CD4-positive, CD25-positive, alpha-beta regulatory T cell (primary cell): ENCODE measurements at places on chromosomes 2 and 18. TPM values are rescaled to one million over a fixed set of nuclear protein-coding genes. Genes with fewer than 3 reads are reported as not detected.
A peak's percentile ranks its signal among the peaks of the same experiment; 100 is the strongest.

- H3K27ac ChIP-seq: no peak overlapping the region
- H3K4me1 ChIP-seq: no peaks in the 10 kb centered on the region
- H3K36me3 ChIP-seq: no peaks in the 10 kb centered on the region
- H3K27me3 ChIP-seq: no peaks in the 10 kb centered on the region
Observed at GRCh38 chr2:217789003-217789735, 213.6 kb downstream of the TNS1 start.

GRCh38 chr18:8830067-8831060 lies 125.0 kb downstream of the MTCL1 start:
- H3K27me3 ChIP-seq: no peaks in the 10 kb centered on the region
- H3K4me1 ChIP-seq: no peaks in the 10 kb centered on the region
- no peak overlapping the region for H3K4me3 ChIP-seq

DNA sequence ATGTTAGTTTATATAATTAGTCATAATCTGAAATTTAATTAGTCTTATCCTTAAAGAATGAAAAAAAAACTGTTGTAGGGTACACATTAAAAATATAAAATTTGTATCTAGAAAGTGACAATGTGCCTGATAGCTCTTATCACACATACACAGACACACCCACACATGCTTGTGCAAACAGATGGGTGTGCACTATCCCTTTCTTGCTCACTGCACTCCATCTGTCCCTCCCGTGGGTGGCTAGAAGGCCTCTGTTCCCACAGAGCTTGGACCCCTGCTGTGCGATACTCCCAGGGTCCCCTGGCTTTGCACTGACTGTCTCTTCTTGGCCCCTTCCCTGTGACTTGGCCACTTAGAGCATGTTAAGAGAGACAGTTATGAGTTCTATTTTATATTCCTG lies 123.9 kb upstream of the ACKR3 start:
- no peaks in the 10 kb centered on the region for H3K4me1 ChIP-seq
- H3K36me3 ChIP-seq: no peaks in the 10 kb centered on the region

Gene ZNF385B
- total RNA-seq: not detected

DNA sequence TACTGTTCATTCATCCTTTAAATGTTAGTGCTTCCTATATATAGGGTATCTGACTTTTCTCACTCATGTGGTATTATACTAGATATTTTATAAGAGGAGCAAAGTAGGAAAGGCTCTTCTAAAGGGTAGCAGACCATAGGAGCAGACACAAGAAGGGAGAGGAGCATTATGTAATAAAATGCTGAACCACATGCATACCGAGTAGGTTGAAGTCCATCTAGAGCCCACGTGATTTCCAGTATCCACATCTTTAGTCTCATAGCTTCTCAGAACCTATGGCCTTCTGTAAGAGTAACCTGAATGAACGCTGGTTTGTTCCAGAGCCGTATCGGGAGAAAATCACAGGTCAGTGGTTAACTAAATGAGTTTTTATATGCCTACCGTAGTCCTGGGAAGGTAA lies 85.9 kb downstream of the MAP3K20 start:
- H3K4me1 ChIP-seq: no peaks in the 10 kb centered on the region
- H3K27ac ChIP-seq: no peak overlapping the region
- H3K27me3 ChIP-seq: no peaks in the 10 kb centered on the region
- no peak for DNase-seq
- H3K36me3 ChIP-seq: no peaks in the 10 kb centered on the region

- no peak for DNase-seq
- no peaks in the 10 kb centered on the region for H3K4me1 ChIP-seq
- no peaks in the 10 kb centered on the region for H3K36me3 ChIP-seq
- no peaks in the 10 kb centered on the region for H3K27me3 ChIP-seq
Observed at GRCh38 chr2:211401328-211401727, 844.9 kb downstream of the CPS1 start.

GRCh38 chr18:56173542-56174220 lies 464.7 kb downstream of the TXNL1 start:
- no peaks in the 10 kb centered on the region for H3K27me3 ChIP-seq
- no peak for DNase-seq
- no peaks in the 10 kb centered on the region for H3K36me3 ChIP-seq
- H3K4me3 ChIP-seq: no peak overlapping the region
- no peak overlapping the region for H3K27ac ChIP-seq

DNA sequence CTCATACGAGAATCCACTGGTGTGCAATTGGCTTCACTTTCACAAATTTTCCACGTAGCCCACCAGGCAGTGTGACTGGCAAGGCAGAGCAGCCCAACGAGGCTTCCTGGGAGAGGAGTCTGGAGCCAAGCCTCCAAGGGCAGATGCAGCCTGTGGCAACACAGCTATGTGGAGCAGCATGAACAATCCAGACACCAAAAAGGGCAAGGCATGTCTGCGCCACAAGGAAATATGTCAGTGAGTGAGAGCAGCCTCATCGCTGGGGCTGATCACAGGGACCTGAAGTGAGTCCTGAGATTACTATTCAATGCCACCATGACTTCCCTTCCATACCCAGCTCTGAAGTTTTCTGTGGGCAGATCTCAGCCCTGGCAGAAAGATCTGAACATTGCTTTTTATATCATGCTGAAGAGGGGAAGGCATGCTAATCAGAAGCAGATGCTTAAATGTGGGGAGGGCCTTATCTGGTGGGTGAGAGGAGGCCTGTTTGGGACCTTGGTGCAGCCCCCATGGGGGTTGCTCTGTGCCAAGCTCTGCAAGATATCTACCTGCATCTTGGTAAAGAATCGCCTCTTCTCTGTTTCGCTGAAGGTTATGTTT lies 40.0 kb upstream of the PUM2 start:
- no peaks in the 10 kb centered on the region for H3K36me3 ChIP-seq
- DNase-seq: no peak
- H3K27me3 ChIP-seq: no peaks in the 10 kb centered on the region
- H3K4me3 ChIP-seq: no peak overlapping the region

DNA sequence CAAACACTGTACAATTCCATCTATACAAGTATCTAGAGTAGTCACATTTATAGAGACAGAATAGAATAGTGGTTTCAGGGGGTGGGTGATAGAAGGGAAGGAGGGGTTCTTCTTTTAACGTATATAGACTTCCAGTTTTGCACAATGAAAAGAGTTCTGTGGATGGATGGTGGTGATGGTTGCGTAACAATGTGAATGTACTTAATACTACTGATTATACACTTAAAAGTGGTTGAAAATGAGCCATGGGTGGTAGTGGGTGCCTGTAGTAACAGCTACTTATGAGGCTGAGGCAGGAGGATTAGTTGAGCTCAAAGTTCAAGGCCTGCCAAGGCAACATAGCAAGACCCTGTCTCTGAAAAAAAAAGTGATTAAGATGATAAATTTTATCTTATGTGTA lies 85.8 kb downstream of the SETBP1 start:
- H3K4me3 ChIP-seq: no peak overlapping the region
- H3K27me3 ChIP-seq: no peaks in the 10 kb centered on the region
- H3K27ac ChIP-seq: no peak overlapping the region
- H3K4me1 ChIP-seq: no peaks in the 10 kb centered on the region
- no peaks in the 10 kb centered on the region for H3K36me3 ChIP-seq

- H3K27me3 ChIP-seq: peaks cover 5% of the 10 kb centered on the region
- no peaks in the 10 kb centered on the region for H3K36me3 ChIP-seq
- no peak overlapping the region for H3K27ac ChIP-seq
- H3K4me1 ChIP-seq: no peaks in the 10 kb centered on the region
- H3K4me3 ChIP-seq: no peak overlapping the region
- no peak for DNase-seq
Observed at GRCh38 chr2:62529758-62530157, 23.8 kb upstream of the TMEM17 start.

GRCh38 chr18:57073501-57074187 lies 73.2 kb upstream of the BOD1L2 start:
- DNase-seq: no peak
- no peaks in the 10 kb centered on the region for H3K36me3 ChIP-seq
- H3K27me3 ChIP-seq: no peaks in the 10 kb centered on the region
- H3K4me1 ChIP-seq: peaks cover 17% of the 10 kb centered on the region
- no peak overlapping the region for H3K27ac ChIP-seq

GRCh38 chr18:54086863-54087262 lies 137.6 kb downstream of the MBD2 start:
- H3K36me3 ChIP-seq: no peaks in the 10 kb centered on the region
- no peak overlapping the region for H3K4me3 ChIP-seq
- DNase-seq: no peak
- H3K27ac ChIP-seq: no peak overlapping the region
- no peaks in the 10 kb centered on the region for H3K4me1 ChIP-seq

Gene ADCYAP1
- not detected for total RNA-seq

GRCh38 chr2:45013229-45014015 lies 4.2 kb upstream of the SIX2 start:
- no peak overlapping the region for H3K4me3 ChIP-seq
- H3K4me1 ChIP-seq: peaks cover 7% of the 10 kb centered on the region
- H3K27me3 ChIP-seq: peaks cover 28% of the 10 kb centered on the region
- H3K36me3 ChIP-seq: no peaks in the 10 kb centered on the region
- no peak for DNase-seq

DNA sequence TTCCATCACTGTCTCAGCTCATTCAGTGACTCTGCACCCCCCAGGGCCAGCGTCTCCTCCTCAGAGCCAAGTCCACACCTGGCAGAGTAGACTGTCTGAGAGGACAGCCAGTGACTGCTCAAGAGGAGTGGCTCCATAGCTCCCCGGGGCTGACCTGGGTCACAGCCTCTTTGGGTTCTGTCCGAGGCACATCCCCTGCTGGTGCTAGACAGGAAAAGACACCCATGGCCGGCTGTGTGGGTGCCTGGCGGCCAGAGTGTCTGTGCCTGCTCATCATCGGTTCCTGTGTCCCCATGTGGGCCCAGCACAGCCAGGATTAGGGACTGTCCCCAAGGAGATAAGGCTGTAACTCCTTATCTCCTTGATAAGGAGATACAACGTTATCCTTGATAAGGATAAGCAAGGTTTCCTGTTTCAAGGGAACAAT lies 3.5 kb upstream of the CROCC2 start:
- no peak overlapping the region for H3K27ac ChIP-seq
- DNase-seq: no peak
- no peaks in the 10 kb centered on the region for H3K36me3 ChIP-seq
- H3K4me1 ChIP-seq: no peaks in the 10 kb centered on the region
- H3K4me3 ChIP-seq: no peak overlapping the region

GRCh38 chr18:6737833-6738232 lies 8.3 kb downstream of the ARHGAP28 start:
- H3K4me3 ChIP-seq: no peak overlapping the region
- H3K27ac ChIP-seq: no peak overlapping the region
- no peaks in the 10 kb centered on the region for H3K4me1 ChIP-seq
- no peaks in the 10 kb centered on the region for H3K36me3 ChIP-seq
- no peak for DNase-seq

GRCh38 chr18:23087352-23087751 lies 47.9 kb upstream of the CABLES1 start:
- no peaks in the 10 kb centered on the region for H3K36me3 ChIP-seq
- no peak overlapping the region for H3K4me3 ChIP-seq
- H3K27ac ChIP-seq: no peak overlapping the region
- peaks cover 5% of the 10 kb centered on the region for H3K4me1 ChIP-seq

Gene SANBR
- 11.7 TPM for total RNA-seq

- H3K27me3 ChIP-seq: peaks cover 5% of the 10 kb centered on the region
- no peak overlapping the region for H3K27ac ChIP-seq
- H3K4me3 ChIP-seq: no peak overlapping the region
- H3K4me1 ChIP-seq: no peaks in the 10 kb centered on the region
- H3K36me3 ChIP-seq: no peaks in the 10 kb centered on the region
Observed at GRCh38 chr2:60675301-60675700, 80.8 kb upstream of the PAPOLG start.

DNA sequence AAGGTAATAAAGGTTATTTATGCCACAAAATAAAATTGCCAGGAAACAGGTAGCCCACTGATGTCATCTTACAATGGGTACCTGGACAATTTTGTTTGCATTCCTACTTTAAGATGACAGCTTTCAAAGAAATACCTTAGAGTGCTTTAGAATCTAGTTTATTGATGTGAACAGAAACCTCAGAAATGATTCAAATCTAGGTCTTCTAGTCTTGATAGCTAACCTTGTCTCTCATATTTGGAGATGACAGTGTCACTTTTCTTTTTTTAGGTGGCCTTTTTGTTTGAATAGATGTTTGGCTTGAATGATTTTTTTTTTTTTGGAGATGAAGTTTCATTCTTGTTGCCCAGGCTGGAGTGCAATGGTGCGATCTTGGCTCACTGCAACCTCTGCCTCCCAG lies 69.1 kb downstream of the PIK3C3 start:
- peak overlapping the region; percentile 24 for H3K4me3 ChIP-seq
- peak overlapping the region; percentile 52 for H3K27ac ChIP-seq
- H3K4me1 ChIP-seq: peaks cover 12% of the 10 kb centered on the region
- peaks cover 38% of the 10 kb centered on the region for H3K36me3 ChIP-seq

- peaks cover 25% of the 10 kb centered on the region for H3K36me3 ChIP-seq
- peaks cover 30% of the 10 kb centered on the region for H3K4me1 ChIP-seq
- H3K4me3 ChIP-seq: peak within 1 kb of the TSS; percentile 96
- H3K27me3 ChIP-seq: no peaks in the 10 kb centered on the region
- DNase-seq: peak; percentile 97
- H3K27ac ChIP-seq: peak within 1 kb of the TSS; percentile 95
Observed at GRCh38 chr2:108448678-108449409, at the start of gene GCC2. Gene GCC2 (plus strand): TSS chr2:108449206. CDS start chr2:108449275, 69 bp downstream.

- peak overlapping the region; percentile 82 for H3K27ac ChIP-seq
- no peaks in the 10 kb centered on the region for H3K27me3 ChIP-seq
- no peak for DNase-seq
Observed at GRCh38 chr18:23574611-23575308, 11.5 kb downstream of the NPC1 start.

Gene C1QL2
- not detected for total RNA-seq

Gene MC4R
- total RNA-seq: not detected
